ENCODE measurements at places on chromosomes 16 and 17.
A peak's percentile ranks its signal among the peaks of the same experiment; 100 is the strongest.

DNA sequence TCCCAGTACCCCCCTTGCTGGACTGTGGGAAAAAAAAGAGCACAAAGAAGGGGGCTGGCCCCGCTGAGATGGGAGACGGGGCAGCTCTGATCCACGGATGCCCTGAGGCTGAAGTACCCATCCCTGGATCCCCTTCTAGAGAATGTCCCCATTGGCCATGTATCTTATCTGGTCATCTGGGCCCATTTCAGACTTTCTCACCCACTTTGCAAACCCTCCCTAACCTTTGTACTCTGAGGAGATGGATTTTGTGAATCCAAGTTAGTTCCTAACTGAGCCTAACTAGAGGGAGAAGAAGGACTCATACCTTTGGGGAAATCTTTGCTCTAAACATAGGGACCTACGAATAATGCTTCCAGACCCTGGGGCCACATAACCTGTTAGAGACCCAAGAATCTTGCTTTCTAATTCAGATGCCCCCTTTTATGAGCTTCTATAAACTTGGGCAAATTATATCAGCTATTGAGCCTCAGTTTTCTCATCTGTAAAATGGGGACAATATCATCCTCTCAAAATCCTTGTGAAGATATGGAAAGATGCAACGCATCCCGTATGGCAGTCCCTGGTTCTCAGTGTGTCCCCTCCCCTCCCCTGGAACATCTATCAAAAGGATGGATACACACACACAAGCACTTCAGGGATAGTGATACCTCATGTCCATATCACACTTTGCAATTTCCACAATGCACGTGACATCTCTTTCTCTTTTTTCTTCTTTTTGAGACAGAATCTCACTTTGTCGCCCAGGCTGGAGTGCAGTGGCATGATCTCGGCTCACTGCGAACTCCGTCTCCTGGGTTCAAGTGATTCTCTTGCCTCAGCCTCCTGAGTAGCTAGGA is 16.8 kb upstream of the FZD2 start:
- peak; percentile 72 for DNase-seq

GRCh38 chr17:73042809-73043685 is 49.4 kb downstream of the SLC39A11 start:
- no peak for DNase-seq

- DNase-seq, result no peak
Observed at GRCh38 chr17:38709864-38710603, 5.0 kb downstream of the MLLT6 start.

DNA sequence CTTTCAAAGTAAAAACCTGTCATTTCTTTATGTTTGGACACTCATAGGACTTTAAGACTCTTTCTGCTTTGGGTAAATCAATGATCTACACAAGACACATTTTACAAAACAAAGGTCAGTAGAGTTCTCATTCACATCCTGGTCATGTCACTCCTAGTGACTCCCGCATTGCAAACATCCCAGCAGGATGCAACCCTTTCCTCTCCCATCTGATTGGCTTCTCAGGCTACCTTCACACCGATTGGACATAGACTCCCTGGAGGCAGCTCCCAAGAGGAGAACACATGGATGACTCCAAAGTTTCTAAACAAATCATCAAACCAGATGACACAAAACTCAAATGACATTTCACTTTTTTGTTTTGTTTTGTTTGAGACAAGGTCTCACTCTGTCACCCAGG is 43.8 kb upstream of the ACSM2B start:
- no peak for DNase-seq

DNA sequence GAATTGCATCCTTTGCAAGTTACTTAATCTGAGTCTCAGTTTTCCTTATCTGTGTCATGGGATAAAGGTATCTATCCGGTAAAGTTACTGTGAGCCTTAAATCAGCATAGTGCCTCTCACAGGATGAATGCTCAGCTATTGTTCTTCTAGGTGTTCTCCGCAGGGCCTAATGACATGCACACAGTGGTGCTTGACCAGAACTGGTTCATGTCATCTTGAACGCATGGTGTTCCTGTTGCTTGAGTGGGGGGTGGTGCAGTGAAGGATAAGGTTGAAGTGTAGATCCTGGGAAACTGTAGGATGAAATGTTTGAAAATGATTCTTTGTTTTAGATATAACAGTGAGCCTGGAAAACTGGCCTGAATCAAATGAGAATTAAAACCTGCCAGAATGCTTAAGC is 4.0 kb downstream of the KRT40 start:
- DNase-seq, result no peak

GRCh38 chr17:71337938-71338337 is 782.9 kb upstream of the SOX9 start:
- no peak for DNase-seq

- DNase-seq, result no peak
Observed at GRCh38 chr16:17471719-17472461, 1.1 kb upstream of the XYLT1 start.

- DNase-seq, result no peak
Observed at GRCh38 chr17:6047966-6048365, 22.2 kb upstream of the WSCD1 start.

DNA sequence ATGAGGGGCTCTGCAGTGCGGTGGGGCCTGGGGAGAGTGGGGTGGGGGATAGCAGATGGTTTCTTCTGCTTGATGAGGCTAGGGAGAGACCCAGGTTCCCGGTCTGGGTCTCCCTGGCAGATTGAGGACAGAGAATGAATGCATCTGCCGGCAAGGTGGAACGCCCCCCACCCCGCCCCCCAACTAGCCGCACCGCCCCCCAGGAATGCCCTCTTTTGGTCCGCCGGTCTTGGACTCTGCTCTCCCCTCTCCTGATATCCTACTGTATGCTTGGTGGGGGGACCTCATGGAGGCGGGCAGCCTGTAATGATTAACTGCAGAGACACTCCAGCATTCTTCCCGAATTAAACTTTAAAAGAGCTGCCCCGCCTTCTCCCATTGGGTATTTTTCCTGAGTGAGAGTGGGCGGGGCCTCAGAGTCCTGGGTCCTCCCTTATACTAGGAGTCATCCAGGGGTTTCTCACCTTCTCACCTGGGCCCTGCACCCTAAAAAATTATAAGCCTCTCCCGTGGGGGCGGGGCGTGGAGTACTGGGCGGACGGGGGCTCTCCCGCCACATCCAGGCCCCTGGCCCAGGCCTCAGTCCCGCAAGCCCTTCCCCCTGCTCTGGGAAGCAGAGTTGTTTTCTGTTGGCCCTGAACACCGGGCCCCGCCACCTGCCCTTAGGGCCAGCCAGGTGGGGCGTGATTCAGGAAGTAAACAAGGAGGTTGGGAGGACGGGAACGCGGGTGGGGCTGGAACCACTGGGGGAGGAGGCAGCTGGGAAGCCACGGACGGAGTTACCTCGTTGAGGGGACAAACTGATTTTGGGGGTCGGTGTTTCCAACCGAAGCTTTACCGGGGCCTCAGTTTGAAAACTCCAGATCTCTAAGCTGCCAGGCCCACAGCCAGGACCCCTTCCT is 1.5 kb downstream of the GRB7 start:
- DNase-seq, result peak; percentile 85

GRCh38 chr16:10485698-10486382 is 94.6 kb downstream of the EMP2 start:
- no peak for DNase-seq

- DNase-seq, result peak; percentile 68
Observed at GRCh38 chr16:56589141-56590039, at the start of gene MT3. MT3 (plus strand) TSS chr16:56589528; CDS start chr16:56589591, 63 bp downstream.

GRCh38 chr16:86862595-86863280 is 284.4 kb downstream of the FOXL1 start:
- no peak for DNase-seq

- peak; percentile 66 for DNase-seq
Observed at GRCh38 chr17:3678095-3678820, 9.6 kb downstream of the EMC6 start.

- DNase-seq, result no peak
Observed at GRCh38 chr16:16164243-16164642, 59.1 kb downstream of the ABCC6 start.

GRCh38 chr16:46727184-46727583 is 21.0 kb downstream of the MYLK3 start:
- DNase-seq, result no peak

GRCh38 chr17:11622492-11622891 is 24.2 kb downstream of the DNAH9 start:
- no peak for DNase-seq

DNA sequence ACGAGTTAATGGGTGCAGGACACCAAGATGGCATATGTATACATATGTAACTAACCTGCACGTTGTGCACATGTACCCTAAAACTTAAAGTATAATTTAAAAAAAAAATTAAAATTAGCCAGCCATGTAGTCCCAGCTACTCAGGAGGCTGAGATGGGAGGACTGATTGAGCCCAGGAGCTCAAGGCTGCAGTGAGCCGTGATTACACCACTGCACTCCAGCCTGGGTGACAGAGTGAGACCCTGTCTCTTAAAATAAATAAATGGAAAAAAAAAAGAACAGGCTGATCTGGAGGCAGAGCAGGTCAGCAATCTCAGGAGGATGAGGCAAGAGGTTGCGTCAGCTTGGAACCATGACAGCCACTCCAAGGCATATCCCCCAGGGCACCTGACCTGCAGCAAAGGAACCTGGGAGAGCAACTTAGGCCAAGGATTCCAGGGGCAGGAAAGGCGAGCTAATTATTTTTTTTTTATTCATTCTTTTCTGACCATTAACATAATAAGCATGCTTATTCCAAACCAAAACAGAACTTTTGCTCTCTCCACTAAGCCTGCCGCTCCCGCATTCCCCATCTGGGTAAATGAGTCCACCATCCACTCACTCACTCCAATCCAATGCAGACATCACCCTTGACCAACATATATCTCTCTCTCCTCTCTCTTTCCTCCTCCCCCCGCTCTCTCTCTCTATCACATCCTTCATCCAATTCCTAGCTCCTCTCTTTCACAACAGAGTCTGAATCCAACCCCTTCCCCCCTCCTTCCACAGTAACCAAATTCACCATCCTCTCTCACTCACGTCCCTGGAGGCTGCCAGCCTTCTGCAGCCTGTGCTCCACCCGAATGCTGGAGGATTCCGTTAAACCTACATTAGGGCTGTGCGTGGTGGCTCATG is 47.7 kb downstream of the TK2 start:
- peak; percentile 52 for DNase-seq

GRCh38 chr16:72877374-72878028 is 170.4 kb downstream of the ZFHX3 start:
- DNase-seq, result peak; percentile 79

DNA sequence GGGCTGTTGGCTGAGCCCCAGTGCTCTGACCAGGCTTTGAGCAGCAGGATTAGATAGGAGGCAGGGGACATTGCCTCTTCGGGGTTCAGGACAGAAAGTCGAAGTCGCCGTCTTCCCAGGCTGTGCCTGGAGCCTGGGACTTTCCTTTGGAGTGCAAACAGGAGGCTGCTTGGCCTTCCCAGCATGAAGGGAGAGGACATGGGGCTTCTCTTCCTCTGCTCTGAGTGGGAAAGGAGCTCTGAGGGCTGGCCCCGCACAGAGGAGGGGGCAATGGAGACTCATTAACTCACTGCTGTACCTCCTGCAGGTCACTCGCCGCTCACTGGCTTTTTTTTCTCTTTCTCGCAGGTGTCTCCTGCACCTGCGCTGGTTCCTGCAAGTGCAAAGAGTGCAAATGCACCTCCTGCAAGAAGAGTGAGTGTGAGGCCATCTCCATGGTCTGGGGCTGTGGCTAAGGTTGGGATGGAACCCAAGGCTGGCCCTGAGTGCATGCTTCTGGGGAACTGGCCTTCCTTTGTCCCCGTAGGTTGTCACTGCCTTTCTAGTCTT is 642 bp downstream of the MT1F start:
- no peak for DNase-seq

Measured in ELF-1 (cell line).